ENCODE measurements at places on chromosomes 3 and 15.
A peak's percentile ranks its signal among the peaks of the same experiment; 100 is the strongest.

GRCh38 chr15:39631357-39631756 is 50.5 kb downstream of the THBS1 start:
- peak; percentile 22 for DNase-seq

DNA sequence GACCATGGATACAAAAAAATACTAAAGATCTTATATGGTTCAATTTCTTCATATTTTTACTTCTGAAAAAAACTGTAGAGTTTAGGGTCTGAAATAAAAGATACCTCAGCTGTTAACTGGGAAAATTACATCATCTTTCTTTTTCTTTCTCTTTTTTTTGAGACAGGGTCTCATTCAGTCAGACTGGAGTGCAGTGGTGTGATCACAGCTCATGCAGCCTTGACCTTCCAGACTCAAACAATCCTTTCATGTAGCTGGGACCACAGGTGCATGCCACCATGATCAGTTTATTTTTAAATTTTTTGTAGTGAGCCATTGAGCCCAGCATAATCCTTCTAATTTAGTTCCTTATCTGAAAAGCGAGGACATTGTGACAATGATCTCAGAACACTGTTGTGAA is 39.6 kb upstream of the TKT start:
- DNase-seq, result no peak

- no peak for DNase-seq
These were observed 346.6 kb upstream of the MEIS2 start for GRCh38 chr15:37446921-37447320.

GRCh38 chr3:72015463-72015862 is 230.5 kb upstream of the PROK2 start:
- no peak for DNase-seq

- no peak for DNase-seq
These were observed 25.0 kb upstream of the SCN10A start for GRCh38 chr3:38840987-38841386.

DNA sequence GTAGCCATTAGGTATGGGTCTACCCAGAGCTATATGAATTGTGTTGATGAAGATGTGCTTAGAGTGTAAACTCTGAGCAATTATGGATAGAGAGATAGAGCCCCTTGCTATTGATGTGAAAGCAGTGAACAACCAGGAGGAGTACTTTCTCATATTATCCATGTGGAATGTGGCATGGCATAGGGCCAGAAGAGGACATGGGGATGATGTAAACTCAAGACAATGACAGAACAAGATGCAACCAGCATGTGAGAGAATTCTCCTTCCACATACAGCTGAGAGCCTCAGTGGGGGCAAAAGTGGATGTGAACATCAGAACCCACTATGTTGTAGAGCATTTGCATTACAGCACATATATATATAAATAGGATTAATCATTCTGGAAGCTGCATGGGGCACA is 36.4 kb upstream of the BNC1 start:
- peak; percentile 18 for DNase-seq

GRCh38 chr15:62498278-62498677 is 333.2 kb upstream of the C2CD4B start:
- no peak for DNase-seq

DNA sequence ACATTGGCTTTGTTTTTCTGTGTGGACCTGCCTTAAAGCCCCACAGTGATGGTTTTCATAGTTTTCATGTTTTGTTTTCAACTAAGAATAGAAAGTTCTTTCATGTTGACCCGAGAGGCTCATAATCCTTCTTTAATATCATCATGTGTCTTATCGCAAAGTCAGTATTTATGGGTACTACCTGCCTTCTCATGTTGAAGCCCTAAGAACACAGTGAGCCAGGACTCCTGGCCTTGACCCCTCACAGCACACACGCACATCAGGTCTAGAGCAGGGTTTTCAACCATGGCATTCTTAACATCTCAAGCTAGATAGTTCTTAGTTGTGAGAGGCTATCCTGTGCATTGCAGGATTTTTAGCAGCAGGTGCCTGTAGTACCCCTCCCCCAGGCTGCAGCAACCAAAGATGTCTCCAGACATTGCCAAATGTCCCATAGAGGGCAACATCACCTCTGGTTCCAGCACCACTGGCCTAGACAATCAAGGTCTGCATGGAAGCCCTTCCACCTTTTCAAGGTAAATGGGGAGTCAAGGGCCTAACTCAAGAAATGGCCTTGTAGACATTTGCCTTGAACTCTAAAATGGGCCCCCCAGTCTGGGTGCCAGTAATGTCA is 118.3 kb downstream of the MTHFS start:
- DNase-seq, result no peak

GRCh38 chr3:8856721-8857120 is 87.3 kb upstream of the OXTR start:
- DNase-seq, result peak; percentile 64

GRCh38 chr3:32336113-32336498 is 55.5 kb upstream of the CMTM7 start:
- DNase-seq, result no peak

Measured in GM03348 (cell line).